Renal cortex interstitium (tissue), 15 donors: ENCODE measurements at places on chromosomes 3 and 15.
A peak's percentile ranks its signal among the peaks of the same experiment; 100 is the strongest.

GRCh38 chr15:33807665-33808064 lies 160.6 kb upstream of the CHRM5 start:
- no peak for DNase-seq

DNA sequence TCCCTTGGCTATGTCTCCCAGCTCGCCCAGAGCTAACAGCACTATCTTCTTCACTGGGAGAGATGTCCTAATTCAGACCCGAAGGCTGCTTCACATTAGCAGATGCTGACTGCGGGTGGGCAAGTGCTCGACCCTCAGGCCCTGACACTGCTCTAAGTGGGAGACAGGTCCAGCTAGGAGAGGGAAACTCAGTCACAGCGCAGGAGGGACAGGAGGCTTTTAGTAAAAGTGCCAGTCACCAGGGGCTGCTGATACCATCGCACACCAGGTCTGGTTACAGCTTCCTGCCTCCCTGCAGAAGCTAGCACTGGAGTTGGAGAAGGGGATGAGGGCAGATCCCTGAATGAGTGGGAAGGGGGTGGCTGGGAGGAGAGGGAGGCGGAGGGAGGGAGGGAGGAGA lies 365.8 kb upstream of the RGMA start:
- DNase-seq, result no peak

- no peak for DNase-seq
Observed at GRCh38 chr15:87597346-87598052, 659.0 kb downstream of the NTRK3 start.

GRCh38 chr3:27708250-27708649 lies 13.9 kb downstream of the EOMES start:
- no peak for DNase-seq

DNA sequence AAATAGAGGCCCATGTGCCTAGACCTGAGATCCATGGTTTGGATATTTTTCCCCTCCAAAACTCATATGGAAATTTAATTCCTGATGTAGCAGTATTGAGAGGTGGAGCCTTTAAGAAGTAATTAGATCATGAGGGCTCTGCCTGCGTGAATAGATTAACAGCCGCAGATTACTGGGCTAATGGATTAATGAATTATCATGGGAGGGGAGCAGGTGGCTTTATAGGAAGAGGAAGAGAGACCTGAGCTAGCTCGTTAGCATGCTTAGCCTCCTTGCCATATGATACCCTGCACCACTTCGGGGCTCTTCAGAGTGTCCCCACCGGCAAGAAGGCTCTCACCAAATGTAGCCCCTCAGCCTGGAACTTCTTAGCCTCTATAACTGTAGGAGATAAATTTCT lies 15.8 kb downstream of the ARHGEF26 start:
- DNase-seq, result no peak

DNA sequence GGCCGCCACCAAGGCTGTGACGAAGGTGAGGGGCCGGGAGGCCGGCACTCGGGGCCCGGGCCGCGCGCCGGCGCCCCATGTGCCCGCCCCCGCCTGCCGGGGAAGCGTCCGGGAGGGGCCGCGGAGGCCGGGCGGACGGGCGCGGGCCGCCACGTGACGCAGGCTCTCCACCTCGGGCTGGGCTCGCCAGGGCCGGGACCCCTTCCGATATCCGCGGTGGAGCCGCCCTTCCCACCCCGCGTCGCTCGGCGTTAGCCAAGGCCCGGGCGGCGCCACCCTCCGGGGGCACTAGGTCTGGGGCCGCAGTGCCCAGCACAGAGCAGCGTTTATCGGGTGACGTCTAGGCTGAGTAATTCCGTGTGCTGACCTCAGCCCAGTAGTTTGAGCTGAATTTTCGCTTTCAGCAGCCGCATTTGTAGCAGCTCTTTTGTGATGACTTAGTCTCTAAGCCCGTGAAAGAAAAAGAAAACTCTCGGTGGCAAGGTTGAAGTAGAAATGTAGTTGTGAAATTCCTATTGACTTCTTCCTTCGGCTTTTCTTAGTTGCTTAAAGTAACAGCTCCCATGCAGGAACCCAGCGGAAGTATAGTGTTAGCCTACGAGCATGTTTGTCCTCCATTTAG lies 885 bp downstream of the CDV3 start:
- DNase-seq, result peak; percentile 57

GRCh38 chr15:64813075-64813474 lies 12.4 kb downstream of the PIF1 start:
- no peak for DNase-seq

GRCh38 chr3:41503998-41504623 lies 304.8 kb downstream of the CTNNB1 start:
- no peak for DNase-seq

GRCh38 chr3:55160241-55160983 lies 232.6 kb upstream of the LRTM1 start:
- peak; percentile 31 for DNase-seq

- DNase-seq, result no peak
Observed at GRCh38 chr3:168269001-168269400, 173.3 kb upstream of the GOLIM4 start.

DNA sequence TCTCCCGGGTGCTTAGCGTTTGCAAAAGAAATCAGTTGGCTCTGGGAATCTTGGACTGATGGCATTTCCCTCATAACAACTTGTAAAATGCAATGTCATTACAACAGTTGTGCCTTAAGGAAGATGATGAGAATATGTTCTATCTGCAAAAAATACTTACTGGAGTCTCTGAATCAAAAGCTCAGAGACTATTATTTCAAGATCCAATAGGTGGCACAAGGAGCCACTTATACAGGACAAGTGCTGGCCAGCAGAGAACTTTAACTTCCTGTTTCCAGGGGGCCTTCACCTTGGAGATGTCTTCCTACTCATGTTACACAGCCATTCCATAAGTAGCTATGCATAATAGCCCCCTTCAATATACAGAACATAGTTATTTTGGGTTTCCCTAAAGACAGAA lies 8.9 kb upstream of the RPS27L start:
- no peak for DNase-seq

DNA sequence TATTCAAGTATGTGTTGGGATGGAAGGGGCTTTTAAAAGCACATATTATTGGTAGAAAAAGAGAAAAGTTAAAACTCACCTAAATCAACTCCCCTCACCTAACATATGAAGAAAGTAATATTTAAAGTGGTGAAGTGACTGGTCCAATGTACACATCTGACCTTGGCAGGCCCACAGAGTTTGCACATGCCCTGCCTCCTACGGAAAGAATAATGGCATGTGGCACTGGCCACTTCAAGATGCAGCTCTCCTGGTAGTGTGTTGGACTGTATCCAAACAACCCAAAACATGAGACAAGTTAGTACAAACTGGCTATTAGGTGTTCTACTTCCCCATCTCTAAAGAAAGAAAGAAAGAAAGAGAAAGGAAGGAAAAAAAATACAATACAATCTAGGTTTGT lies 117.1 kb downstream of the MECOM start:
- DNase-seq, result no peak

GRCh38 chr3:5754602-5755001 lies 567.1 kb downstream of the EDEM1 start:
- no peak for DNase-seq

- DNase-seq, result no peak
Observed at GRCh38 chr15:59196416-59196815, 10.2 kb upstream of the LDHAL6B start.

DNA sequence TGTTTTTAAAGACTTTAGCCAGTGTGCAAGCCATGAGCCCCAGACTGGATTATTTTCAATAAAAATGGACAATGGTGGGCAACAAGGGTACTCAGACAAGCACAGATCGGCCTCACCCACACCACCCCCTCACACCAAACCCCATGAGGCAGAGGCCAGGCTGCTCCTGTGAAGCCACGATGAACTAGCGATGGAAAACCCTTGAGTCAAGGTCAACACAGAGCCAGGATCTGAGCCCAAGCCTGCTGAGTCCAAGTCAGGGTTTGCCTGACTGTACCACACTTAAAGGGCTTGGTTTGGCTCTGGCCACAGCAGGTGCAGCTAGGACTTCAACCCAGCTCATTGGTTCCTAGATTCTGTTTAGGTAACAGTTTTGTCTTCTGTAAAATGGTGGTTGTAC lies 131.5 kb upstream of the SLC2A2 start:
- no peak for DNase-seq

DNA sequence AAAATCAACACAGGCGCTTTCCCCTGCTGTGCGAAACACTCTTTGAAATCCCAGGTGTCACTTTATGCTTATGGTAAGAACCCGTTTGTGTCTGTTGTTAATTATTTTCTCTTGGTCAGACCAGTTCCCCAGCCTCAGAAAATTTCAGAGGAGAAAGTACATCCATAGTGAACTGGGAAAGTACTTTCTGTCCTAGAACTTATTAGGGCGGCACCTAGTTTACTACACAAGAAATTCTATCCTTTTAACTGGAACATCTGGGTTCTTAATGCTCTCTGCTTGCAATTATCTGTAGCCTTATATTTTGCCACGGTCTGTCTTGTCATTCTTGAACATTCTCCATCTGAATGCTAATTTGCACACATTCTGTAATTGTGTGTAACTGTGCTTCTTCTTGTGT lies 215.0 kb downstream of the PTPRG start:
- no peak for DNase-seq
